ENCODE measurements at places on chromosomes 16 and 17.

DNA sequence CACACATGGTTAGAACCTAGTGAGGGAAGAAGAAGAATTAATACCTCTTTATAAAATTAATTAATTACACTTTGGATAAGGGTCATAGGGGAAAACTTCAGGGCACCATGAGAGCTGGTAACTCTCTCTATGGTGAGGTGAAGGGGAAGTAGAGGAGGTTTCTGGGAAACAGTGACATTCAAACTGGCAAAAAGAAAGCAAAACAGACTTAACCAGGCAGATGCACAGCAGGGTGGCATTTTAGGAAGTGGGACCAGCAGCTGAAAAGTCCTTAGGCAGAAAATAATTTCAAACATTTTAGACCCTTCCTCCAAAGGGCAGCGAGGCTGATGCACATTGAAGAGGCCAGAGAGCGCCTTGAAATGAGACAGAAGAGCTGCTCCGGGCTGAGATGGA, 157.8 kb downstream of the CDH13 start:
- DNase-seq, result no peak

DNA sequence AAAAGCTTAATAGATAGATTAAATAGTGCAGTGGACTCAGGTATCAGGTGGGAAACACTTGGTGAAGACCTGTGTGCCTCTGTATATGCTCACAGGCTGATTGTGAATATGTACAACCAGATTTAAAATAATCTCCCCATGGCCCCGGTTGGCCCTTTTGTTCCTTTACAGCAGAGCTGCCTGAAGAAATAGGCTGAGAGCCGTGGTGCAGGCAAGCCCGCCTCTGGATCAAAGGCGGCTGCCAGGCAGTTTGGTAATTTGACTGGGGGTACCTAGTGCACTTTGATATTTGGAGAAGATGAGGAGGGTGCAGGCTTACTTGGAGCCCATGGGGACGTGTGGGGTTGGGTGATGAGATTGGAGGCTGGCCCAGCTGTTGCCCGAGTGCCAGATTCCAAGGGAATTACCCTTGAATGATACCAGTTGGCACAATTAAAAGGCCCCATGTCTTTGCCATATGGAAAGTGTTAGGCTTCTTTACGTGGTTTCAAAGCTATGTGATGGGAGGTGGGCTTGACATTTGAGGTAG, 5.0 kb downstream of the NKD1 start:
- peak; percentile 19 for DNase-seq

DNA sequence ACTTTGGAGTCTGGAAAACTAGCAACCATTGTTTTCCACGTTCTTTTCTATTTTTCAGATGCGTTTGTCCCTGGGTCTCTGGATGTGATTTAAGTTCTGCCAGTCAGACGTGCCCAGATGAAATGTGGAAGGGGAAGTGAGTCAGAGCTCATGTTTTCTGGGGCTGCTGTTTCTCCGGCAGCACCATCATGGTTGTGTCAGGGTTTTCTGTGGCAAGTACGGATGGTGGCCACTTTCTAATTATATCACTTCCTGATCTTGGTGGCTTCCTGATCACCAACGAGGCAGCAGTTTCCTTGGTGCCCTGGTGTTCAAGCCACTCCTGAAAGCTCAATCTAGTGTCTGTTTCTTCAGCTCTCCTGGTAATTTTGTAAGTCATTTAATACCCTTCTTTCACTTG, 31.4 kb upstream of the PMFBP1 start:
- DNase-seq, result no peak

DNA sequence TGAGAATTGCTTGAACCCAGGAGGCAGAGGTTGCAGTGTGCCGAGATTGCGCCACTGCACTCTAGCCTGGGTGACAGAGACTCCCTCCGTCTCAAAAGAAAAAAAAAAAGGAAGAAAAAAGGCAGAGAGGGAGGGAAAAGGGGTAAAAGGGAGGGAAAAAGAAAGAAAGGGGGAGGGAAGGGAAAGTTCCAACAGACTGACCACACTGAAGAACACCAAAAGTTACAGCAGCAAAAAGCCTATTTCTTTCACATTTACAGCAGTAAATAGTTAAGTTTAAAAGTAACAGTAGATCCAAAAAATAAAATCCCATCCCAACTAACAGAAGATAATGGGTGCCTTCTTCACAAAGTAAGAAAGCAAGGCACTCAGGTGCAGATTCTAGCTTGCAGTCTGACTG, 36.9 kb upstream of the C17orf78 start:
- no peak for DNase-seq

- DNase-seq, result no peak
Measured at GRCh38 chr16:73949574-73950320, 346.9 kb upstream of the PSMD7 start.

DNA sequence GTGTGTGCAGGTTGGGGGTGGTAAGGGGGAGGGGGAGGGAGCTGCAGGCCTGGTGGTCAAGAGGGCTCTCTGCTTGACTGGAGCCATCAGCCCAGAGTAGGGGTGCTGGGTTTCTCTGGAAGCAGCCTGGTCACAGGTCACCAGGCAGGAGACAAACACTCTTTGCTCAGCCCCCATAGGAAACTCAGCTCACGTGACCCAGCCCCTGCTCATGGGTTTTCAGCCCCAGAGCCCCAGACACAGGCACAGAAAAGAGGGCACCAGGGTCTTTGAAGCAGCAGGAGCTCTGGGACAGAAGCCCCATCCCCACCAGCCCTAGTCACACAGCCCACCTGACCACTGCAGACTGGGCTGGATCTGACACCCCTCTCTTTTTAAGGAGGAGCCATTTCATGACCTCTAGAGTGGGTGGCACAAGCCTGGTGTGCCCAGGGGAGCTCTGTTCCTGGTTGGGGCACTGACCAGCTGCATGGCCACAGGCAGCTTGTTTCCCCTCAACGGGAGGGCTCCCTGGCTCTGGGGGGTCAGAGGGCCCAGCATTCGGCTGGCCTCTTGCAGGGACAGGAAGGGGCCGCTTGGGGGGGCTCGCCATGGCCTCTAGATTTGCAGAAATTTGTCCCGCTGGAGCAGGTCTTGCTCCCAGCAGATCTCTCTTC, 13.8 kb upstream of the CD79B start:
- no peak for DNase-seq

GRCh38 chr16:58471209-58471975, 28.6 kb upstream of the NDRG4 start:
- no peak for DNase-seq

DNA sequence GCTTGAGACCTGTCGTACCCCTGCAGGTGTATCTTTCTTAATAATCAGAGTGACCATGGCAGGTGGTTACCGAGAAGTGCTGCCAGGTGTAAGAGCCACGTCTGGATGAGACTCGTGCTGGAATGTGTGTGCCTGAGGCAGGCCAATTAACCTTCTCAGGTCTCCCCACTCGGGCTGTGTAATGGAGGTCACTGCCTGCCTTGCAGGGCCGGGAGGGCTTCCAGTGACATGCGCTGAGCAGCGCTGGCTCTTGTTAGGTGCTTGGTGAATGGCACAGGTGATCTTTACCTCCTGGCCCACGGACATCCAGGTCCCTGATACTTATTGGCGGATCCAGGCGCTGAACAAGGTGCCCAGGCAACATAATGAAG, 4.6 kb upstream of the GSE1 start:
- DNase-seq, result no peak

- no peak for DNase-seq
Measured at GRCh38 chr16:70250748-70251628, 752 bp downstream of the EXOSC6 start.

- DNase-seq, result peak; percentile 25
Measured at GRCh38 chr17:39939588-39940419, 12.3 kb downstream of the LRRC3C start.

- DNase-seq, result no peak
Measured at GRCh38 chr17:62794666-62794971, 13.5 kb downstream of the MARCHF10 start.

DNA sequence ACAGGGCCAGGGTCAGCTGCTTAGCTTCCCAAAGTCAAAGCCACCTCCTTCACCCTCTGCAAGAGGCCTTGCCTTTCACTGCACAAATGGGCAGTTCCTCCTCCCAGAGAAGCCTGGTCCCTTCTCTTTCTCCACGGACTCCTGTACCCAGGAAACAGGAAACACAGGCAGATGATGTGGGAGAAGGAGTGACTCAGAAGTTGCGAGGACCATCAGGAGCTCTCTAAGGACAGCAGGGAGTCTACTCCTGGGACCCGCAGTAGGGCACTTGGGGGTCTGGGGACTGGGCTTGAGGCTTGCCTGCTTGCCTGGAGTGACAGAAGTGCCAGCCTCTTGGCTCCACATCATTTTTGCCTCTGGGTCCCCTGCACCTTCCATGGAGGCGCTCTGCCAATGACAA, 47.4 kb upstream of the KSR1 start:
- DNase-seq, result no peak

DNA sequence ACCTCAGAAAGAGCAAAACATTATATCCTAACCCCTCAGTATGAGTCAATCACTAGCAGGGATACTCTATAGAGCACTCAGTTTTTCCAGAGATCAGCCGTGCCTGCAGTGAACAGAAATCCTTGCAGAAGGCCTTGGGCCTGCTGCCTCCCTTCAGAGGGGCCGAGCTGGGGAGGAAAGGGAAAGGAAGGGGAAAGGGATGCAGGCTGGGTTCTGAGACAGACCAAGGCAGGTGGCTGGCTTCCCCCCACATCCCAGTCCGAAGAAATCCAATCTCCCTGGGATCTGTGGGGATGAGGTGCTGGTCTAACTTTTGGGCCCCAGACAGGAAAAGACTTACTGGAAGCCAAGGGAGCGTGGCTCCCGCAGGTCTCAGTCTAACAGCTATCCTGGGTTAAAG, 25.3 kb downstream of the SRL start:
- DNase-seq, result no peak

GRCh38 chr17:30377574-30378240, 1.0 kb upstream of the CPD start:
- no peak for DNase-seq
